ENCODE measurements at places on chromosomes 6 and 20.

- no peak for DNase-seq
These were observed 235.8 kb downstream of the PHACTR1 start for GRCh38 chr6:12952318-12952717.

DNA sequence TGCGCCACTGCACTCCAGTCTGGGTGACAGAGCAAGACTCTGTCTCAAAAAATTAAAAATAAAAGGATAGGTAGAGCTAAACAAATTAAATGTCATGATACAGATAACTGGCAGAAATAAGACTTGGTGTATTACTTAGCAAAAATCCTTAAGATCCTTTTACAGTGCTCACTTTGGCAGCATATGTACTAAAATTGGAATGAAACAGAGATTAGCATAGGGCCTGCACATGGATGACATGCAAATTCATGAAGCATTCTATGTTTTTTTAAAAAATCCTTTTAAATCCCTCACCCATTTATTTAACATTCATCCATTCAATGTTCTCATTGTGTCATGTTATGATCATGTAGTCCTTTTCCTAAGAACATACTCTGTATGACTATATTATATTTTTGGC lies 528.8 kb downstream of the CD83 start:
- DNase-seq: no peak

GRCh38 chr6:1856381-1856780 lies 246.7 kb downstream of the FOXC1 start:
- DNase-seq: no peak

DNA sequence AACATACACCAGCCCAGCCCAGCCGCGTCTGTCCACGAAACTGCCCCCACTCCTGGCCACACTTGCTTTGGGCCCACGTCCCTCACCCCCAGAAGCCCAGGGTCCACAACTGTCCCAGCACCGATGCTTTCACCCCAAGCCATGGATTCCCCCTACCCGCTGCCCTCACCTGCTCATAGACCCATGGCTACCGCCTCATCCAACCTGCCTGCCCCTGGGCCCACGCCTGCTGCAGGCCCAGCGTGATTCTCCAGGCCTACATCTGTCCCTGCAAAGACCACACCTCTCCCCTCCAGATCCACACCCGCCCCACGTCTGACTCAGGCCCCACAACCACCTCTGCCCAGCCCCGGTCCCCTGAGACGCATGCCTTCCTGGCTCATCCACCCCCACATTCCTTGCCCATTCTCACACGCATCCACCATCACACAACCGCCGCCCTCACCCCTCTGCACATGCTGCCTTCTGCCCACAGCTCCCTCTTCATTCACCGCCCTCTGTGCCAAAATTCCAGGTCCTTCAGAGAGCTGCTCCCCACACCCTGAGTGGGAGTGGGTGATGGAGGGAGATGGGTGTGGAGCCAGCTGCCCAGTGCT lies 86.7 kb downstream of the GRM4 start:
- DNase-seq: no peak

DNA sequence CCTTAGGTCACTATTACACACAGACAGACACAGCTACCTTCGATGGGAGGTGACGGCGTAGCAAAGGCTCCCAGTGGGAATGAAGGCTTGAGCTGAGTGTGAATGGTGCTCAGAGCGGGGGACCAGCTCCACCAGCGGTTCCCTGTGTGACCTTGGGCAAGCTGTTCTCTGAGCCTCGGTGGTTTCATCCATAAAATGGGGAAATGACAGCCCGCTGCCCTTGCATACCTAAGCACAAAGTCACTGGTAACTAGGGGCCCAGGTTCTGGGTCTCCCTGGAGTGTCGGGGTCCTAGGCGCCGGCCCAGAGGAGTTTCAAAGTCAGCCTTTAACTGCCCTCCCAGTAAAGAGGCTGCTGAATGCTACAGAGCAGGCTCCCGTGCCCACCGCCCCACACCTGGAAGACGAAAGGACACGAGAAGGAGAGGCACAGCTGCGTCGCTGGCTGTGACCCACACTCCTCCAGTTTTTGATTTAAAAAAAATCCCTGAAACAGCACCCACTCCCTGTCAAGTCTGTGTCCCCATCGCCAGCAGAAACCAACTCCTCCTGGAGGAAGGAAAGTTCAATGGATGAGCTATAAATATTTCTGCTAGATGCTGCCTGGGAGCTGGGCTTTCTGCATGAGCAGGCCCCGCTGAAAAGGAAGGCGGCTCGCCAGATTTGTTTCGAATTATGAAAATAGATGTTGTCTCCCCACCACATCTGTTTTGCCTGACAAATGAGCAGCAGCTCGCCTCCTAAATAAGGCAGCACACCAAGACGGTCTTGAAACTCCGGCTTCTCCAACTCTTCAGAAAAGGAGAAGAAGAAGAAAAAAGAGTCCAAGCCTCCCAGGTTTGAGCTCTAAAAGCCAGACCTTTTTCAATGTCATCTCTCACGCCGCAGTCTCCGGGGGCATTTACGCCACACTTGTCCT lies 27.4 kb downstream of the PMEPA1 start:
- DNase-seq: no peak

DNA sequence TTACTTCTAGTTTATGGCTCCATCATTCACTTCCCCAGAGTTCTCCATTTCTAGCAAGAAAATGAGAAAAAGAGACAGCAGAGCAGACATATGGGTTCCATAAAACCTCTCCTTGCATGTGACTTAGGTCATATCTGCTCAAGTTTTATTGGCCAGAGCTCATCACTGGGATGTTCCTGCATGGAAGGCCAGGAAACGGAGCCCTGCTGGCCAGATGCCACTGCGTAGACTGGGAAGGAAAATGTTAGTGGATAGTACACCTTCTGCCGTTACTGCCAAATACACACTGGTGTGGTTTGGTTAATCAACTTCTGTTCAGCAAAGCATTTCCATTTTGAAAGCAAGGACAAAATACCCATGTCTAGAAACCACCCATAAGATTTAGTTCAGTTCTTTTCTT lies 220.6 kb upstream of the TSHZ2 start:
- DNase-seq: no peak

DNA sequence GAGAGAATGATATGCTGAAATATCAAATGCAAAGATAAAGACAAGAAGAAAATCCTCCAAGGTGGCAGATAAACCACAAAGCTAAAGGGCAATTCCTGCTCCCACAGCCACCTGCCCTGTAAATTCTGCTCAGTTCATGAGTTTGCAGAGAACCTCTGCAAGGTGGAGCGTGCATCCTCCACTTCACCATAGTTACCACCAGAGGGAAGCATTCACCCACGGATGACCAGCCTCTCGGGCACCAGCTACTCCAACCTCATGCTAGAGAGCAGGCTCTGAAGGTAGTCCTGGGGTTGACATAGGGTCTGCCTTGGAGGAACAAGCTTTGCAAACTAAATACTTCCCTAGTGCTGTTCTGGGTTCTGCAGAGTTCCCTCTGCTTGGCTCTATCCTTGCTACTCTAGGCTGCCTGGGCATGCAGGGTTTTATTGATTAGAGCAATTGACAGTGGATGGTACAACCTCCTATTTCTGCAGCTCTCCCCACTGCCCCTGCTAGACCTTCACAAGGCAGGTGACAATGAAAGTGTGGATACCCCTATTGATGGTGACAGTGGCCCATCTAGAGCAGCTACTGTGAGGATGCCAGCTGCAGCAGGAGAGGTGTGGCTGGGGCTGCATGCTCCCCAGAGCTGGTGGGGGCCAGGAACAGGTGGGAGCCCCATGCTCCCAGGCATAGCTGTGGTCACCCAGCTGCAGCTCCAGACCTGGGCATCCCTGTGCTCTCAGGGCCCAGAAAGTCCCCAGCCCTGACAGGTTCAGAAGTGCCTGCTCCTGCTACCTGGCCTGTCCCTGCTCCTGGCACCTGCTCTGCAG lies 51.1 kb downstream of the GGTLC1 start:
- DNase-seq: peak; percentile 84

DNA sequence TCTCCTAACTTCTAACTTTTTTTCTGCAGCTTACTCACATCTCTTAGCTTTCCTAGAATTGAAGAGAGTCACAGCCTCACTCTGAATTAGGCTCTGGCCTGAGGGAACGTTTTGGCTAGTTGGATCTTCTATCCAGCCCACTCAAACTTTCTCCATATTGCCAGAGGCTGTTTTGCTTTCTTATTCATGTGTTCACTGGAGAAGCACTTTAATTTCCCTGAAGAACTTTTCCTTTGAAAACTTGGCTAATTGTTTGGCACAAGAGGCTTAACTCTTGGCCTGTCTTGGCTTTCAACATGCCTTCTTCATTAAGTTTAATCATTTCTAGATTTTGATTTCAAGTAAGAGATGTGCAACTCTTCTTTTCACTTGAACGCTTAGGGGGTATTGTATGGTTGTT lies 138.2 kb upstream of the PLCB4 start:
- no peak for DNase-seq

- DNase-seq: no peak
These were observed 116.6 kb downstream of the ZDHHC14 start for GRCh38 chr6:157497579-157497978.

- no peak for DNase-seq
These were observed 521.2 kb upstream of the IMPG1 start for GRCh38 chr6:76593668-76594067.

- DNase-seq: no peak
These were observed 72.3 kb downstream of the MRPL14 start for GRCh38 chr6:44054721-44055559.

DNA sequence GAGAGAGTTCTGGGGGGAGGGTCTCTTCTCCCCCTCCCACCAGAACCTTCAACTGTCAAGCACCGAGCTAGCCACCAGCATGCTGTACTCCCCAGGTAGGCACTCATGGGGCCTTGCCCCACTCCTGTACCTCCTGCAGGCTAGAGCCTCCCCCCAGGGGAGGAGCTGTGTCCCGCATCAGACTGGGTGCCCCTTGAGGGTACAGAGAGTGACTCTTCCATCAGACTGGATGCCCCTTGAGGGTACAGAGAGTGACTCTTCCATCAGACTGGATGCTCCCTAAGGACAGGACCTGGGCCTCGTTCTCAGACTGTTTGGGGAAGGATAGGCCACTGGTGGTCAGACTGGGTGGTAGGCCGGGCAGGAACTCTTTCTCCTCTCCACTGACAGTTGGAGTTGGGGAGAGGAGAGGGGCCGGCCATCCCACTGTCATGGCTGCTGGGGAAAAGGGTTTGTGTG lies at the start of gene CAPN11:
TSS of gene CAPN11 (plus strand) at position 51 of the 459 bp plus-strand sequence. CDS start at position 80, 29 bp downstream.
- DNase-seq: no peak

DNA sequence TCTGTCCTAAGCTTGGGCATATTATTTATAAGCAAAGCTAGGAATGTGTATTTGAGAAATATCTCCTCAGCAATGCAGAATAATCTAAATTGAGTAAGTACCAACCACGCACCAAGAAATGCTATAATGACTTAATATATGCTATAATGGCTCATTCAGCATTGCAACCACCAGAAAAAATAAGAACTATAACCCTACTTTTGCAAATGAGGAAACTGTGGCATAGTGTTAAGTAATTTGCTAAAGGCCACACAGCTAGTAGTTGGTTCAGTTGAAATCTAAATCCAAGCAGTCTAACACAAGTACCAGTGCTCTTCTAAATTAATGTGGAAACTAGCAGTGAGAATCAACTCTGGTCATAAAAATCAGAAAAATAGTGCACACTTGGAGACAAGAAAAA lies 35.7 kb downstream of the HBS1L start:
- DNase-seq: no peak

DNA sequence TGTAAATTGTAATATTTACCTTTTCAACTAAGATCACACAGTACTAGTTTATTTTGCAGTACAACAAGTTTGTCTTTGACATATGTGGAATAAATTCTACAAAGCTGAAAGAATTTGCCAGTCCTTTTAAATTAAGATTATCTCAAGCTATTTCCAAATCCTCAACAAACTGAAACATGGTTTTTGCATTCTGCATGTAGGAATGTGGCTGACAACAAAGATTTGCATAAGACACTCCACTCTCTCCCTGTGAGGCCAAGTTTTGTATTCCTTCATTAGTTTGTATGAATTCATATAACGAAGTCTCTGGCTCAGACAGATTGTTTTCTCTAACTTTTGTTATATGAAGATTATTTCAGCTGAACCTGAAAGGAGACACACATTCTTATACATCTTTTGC lies 124.1 kb upstream of the THEMIS start:
- DNase-seq: no peak

GRCh38 chr20:57683881-57684807 lies 25.7 kb downstream of the PMEPA1 start:
- no peak for DNase-seq

DNA sequence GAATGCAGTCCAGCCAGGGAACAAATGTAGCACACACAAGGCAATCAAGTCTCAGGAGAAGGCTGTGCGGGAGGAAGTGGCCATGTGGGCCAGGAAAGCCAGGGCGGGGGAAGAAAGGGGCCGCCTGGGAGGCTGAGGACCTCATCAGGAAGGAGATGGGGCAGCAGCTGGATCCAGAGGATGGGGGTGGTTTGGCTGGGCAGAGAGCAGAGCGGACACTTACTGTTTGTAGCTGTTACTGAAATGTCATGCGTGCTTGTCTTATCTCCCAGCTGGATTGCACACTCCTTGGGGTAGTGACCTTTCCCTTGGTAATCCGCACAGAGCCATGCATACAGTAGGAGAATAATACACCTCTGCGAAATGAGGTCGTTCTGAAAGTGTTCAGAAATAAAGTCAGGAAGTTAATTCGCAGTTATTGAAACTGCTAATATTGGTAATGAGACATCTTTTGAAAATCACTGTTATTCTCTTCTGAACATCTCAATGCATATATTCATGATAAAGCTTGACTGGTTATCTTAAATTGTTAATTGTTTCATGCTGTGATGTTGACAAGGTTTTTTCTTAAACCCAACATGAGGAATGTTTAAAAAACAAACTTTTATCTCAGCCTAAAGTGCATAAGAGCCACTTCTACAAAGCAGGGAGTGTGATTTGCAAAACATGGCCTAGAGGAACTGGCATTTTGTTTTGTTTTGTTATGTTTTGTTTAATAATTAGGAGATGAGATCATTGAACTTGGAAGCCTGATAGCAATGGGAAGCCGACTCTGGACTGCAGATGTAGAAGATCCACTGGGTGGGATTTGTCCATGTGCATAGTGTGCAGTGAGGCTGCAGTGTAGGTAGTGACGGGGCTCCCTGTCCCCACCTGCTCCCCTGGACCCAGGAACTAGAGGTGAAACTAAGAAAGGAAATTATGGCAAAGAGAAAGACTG lies 18.0 kb upstream of the MAP3K4 start:
- no peak for DNase-seq
